Stimulated activated naive B cell treated with anti-CD40 and anti-IgM and Interleukin-4, amounts not matched to agents 10 μg/mL and 1 μg/mL and 100 μg/mL, for 72 hours (primary cell): ENCODE measurements at places on chromosomes 5 and 9.

GRCh38 chr5:113373426-113373825, 61.4 kb downstream of the TSSK1B start:
- no peak for DNase-seq

DNA sequence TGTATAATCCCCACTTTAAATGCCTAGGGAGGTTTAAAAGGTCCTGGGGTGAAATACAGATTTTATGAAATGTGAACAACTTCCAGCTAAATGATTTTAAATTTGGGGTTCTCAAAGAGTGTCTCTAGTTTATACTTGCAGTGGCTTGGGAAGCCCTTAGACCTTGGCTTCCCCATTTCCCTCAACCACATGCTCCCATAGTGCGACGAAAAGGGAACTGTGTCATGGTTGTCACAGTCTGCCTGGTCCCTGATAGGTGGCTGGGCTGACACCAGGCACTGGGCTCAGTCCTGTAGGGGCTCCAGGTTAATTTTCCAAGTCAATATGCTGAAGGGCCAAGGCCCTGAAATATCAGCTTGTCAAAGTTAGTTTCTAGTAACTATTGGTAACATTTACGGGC, 10.4 kb upstream of the CXCL14 start:
- no peak for DNase-seq

GRCh38 chr5:91049112-91049511, 334.0 kb downstream of the ARRDC3 start:
- DNase-seq, result no peak

GRCh38 chr5:73890569-73890968, 264.6 kb downstream of the ARHGEF28 start:
- DNase-seq, result no peak

- no peak for DNase-seq
These were observed 1.1 kb downstream of the HSPA9 start for GRCh38 chr5:138573949-138574670.

DNA sequence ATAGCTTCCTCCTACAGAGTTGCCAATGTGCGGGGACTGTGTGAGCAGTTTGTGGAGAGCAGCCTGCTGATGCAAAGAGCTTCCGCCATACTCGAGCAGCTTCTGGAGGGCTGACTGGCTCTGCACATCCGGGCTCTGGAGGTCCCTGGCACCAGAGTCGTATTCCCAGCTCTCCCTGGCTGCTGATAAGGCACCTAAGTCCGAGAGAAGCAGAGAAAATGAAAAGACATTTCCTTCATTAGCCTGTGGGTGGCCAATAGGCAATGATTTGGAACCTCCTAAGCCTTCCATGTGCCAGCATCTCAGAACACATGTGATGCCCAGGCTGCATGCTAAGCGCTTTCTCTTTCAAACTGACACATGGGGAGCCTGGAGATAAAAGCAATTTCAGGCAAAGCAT, 94.3 kb downstream of the TSSK1B start:
- no peak for DNase-seq

GRCh38 chr5:96373381-96373733, 59.7 kb downstream of the PCSK1 start:
- no peak for DNase-seq

DNA sequence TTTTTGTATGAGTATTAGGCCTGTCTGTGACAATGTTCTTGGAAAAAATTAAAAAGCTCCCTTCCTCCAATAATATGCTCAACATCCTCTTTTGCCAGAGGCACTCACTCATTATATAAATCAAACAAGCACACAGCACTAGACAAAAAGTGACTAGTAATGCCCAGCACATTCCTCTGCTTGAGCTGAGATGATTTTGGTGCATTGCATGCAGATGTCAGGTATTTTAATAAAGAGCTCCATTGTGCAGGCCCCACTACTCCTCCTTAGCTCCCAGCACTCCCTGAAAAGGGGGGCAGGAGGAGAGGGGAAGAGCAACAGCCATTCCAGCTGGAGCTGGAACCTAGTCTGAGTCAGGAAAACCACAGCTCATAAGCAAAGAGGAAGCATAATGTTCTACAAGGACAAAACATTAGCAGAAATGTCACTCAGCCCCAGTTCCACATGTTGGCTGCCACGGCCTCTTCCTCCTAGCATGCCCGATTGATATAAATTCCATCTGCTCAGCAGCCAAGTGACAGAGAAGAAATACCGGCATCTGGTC, 348.5 kb downstream of the BNC2 start:
- DNase-seq, result no peak

GRCh38 chr5:93573354-93574351, 7.4 kb downstream of the NR2F1-AS1 start:
- DNase-seq, result no peak

GRCh38 chr9:127419348-127419747, 4.8 kb upstream of the ZNF79 start:
- DNase-seq, result no peak

DNA sequence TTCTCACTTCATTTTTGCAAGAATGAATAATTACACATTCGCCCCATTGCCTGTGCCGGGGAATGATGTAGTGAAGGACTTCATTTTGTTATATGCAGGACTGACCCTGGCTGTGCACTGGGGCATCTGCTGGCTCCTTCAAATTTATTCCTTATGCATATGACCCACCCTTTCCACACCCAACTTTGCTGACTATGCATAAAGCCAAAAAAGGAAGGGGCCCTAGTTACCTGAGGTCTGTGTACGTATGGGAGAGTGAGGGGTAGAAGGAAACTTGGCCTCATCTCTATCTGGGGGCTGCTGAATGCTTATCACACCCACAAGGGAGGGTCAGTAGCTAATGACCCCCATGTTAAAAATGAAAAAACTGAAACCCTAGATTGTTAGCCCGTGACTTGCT, 259.6 kb downstream of the SMARCA2 start:
- no peak for DNase-seq

- DNase-seq, result peak; percentile 49
These were observed 5.3 kb downstream of the ANKS6 start for GRCh38 chr9:98790842-98791607.

GRCh38 chr9:137688725-137689124, 69.9 kb downstream of the EHMT1 start:
- DNase-seq, result no peak

GRCh38 chr9:72476617-72477437, 44.6 kb upstream of the TMC1 start:
- DNase-seq, result no peak

DNA sequence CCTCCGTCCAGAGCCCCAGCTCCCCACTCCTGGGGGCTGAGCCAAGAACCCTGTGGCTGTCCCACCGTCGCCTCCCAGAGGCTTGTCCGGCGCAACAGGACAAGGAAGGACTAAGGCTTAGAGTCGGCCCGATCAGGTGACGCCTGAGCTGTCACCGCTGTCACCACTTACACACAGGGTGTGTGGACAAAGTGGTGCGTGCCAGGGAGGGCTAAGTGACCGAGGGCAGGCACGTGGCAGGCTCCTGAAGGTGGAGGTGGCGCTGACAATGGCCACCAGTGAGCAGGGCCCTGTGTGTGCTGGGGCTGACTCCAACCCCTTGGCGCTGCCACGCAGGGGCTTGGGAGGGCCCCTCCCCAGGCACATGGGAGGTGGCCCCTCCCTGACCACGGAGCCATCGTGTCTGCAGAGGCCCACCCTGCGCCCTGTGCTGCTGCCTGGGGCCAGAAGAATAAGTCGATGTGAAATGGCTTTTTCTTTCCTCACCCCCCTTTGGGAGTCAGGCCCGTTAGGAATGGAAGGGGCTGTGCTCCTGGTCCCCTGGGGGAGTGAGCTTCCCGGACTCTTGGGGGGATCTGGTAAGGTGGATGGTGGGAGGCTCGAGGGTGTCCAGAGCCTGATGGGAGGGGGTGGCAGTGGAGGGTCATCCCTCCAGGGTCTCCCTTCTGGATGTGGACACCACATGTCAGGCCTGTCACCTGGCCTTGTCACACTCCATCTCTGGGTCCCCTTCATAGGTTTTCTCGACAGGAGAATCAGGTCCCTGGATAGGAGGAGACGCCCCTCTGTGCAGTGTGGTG, 2.6 kb upstream of the GPSM1 start:
- no peak for DNase-seq

- DNase-seq, result no peak
These were observed 197.5 kb downstream of the MAPKAP1 start for GRCh38 chr9:125509476-125509875.

DNA sequence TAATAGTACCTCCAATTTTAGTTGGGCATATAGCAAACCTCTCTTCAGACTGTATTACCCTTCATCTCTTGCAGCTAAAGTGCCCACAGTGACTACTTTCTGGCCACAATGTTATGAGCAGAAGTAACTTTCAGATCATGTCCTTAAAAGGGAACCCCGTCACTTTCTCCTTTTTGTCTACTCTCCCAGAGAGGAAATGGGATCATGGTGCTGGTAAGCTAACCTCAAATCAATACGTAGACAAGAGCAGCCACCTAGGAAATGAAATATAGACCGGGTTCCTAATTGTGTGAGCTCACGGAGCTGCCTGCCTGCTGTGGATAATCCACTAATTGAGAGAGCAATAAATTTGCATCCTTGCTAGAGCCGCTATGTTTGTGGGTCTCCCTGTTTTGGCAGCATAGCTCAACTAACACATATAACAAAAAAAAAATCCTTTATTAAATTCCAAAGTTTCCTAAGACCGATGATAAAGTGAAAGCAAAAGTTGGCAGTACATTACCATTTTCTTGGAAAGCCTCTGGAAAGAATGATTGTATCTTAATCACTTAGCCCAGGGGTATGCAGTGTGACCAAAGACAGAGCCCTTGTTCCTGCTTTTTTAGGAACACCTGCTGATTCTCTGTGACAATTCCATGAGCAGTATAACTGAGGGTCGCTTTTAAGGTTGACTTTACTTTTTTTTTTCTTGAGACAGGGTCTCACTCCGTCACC, 5.6 kb upstream of the IL7R start:
- DNase-seq, result no peak

GRCh38 chr5:178376921-178377582, 144.4 kb upstream of the PHYKPL start:
- no peak for DNase-seq
